ENCODE measurements at places on chromosomes 7 and 10.

GRCh38 chr7:14899030-14899429 lies 3.5 kb downstream of the DGKB start:
- no peak for DNase-seq

GRCh38 chr10:28505359-28505959 lies 27.5 kb upstream of the WAC start:
- no peak for DNase-seq

DNA sequence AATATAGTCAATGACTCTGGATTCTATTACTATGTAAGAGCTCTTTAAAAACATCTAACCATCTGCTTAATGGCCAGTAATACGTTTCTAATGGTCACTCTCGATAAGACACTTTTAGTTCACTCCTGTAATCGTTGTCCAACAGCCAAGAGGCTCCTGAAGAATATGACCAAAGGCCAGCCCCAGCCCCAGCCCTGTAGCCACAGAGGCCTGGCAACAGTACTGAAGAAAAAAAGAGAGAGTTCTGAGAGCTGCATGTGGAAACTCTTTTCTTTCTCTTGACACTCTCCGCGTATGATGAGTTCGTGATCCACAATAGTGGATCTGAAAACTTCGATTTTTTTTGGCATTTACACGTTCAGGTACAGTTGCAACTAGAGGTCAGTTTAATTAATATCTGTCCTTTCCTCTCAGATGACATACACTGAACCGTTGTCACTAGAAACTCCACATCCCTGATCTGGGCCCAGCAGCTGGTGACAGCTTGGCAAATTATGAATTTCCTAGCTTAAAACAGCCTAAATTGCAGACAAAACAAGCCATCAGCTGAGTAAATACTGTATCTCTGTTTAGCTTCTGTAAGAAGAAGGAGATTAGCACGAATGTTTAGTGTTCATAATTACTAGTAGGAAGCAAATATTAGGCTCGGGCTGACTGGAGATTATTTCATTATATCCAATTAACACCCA lies 456.7 kb downstream of the LRMDA start:
- no peak for DNase-seq

DNA sequence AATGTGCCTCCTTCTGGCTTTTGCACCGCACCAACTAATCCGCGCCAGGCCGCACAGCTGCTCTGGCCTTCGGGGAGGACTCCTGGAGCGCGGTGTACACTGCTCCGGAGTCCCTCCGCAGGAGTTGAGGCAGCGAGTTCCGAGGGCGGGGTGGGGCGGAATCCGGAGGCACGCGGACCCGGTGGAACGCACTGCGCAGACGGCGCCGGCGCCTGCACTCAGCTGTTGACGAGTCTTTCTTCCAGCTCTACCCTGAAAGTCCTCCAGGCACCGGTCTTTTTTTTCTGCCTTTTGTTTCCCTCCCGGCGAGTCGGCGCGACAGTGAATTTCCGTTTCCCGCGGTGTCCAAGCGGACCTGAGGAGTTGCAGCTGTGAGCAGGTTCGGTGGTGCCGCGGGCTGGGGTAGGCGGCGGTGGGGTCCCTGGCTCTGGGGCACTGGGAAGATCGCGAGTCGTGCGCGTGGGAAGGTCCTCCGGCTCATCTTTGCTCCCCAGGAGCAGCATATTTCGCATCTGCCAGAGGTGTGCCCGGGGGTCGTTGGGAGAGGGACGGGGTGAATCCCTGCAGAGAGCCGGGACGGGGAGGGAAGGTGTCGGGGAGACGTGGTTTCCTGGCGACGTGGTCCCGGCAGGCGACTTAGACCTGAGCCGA lies 44.1 kb downstream of the SFTPD start:
- peak; percentile 80 for DNase-seq

DNA sequence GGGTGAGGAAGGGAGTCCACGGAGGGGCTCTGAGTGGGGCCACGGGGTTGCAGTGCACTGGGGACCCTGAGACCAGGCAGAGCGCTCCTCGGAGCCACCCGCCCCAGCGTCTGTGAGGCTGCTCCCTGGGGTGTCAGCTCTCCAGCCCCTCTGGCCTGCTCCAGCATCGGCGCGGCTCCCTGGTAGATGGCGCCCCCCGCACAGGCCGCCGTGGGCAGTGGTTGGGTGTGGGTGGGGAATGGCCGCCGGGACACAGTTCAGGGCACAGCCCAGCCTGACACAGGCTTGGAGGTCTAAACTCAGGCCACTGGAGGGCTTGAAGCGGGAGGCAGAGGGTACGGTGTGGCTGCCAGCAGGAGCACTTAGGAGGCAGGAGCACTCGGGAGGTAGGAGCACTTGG lies 222.6 kb upstream of the PPP2R2D start:
- no peak for DNase-seq

- peak; percentile 54 for DNase-seq
Measured at GRCh38 chr10:74156919-74157289, 5.9 kb downstream of the ADK start.

DNA sequence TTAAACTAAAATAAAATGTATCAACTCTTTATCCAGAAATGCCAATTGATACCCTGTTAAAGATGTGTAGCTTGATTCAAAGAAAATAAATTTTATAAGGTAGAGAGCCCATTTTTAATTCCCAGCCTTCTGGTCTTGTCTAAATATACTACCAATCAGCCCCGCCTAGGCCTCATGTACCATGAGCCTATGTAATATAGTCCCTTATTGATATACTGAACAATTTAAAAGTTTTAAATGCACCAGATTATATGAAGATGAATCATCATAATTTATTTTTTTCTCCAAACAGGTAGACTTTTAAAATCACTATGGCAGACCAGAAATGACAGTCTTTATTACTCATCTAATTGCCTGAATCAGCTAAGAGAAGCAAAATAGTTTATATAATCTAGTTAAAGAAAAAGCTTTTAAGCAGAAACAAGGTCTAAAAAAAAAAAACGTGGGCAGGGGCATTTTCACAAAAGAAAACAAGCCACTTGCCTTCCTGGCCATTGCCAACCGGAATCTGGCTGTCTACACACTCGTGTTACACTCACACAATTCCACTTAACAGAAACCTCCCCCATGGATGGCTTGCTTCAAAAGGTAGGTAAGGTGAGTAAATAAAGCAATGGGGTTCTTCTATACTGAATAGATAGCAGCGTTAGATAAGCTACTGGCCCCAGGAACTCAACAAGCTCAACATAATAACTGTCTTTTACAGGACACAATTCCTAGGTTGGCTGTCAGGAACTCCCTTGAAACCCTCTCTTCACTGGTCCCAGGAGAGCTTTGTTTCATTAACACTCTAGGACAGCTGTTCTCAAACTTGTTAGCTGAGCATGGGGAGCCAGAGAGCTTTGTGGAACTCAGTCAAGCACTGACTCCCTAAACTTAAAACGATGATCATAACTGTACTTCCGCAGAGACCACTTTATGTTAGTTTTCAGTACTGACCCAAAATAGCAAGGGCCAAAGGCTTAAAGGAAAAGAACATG lies 37.2 kb downstream of the RAPGEF5 start:
- DNase-seq: no peak

- DNase-seq: peak; percentile 50
Measured at GRCh38 chr10:69061305-69062161, 26.4 kb upstream of the SRGN start.

GRCh38 chr10:132175907-132176581 lies 10.7 kb upstream of the DPYSL4 start:
- DNase-seq: no peak

DNA sequence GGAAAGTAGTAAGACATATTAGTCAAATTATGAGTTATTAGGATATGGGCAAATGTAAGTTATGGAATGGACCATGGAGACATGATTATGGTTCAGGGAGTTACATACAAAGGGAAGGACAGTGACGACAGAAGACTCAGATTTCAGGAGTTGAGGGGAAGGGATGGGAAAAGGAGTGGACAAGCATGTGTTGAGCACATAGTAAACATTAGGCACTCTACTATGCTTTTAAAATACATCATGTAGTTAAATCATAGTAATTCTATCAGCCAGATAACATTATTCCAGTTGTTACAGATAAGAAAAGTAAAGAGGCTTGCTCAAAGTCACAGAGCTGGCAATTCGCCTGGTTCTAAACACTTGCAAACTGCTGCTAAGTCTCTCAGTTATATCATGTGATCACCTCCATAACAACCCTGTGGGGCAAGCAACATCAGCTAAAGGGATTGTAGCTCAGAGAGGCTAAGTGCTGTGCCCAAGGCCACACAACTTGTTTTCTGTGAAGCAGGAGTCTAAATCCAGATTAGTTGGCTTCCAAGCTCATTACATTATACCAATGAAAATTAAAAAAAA lies 115.2 kb upstream of the MDFIC start:
- no peak for DNase-seq

GRCh38 chr10:98302741-98303365 lies 34.9 kb upstream of the LOXL4 start:
- no peak for DNase-seq

GRCh38 chr10:112303528-112303927 lies 20.3 kb downstream of the TECTB start:
- DNase-seq: no peak

- no peak for DNase-seq
Measured at GRCh38 chr10:15714847-15715246, 4.9 kb downstream of the ITGA8 start.

- DNase-seq: no peak
Measured at GRCh38 chr7:24381894-24382505, 98.0 kb downstream of the NPY start.

GRCh38 chr10:128298587-128298986 lies 172.4 kb upstream of the MKI67 start:
- DNase-seq: no peak

DNA sequence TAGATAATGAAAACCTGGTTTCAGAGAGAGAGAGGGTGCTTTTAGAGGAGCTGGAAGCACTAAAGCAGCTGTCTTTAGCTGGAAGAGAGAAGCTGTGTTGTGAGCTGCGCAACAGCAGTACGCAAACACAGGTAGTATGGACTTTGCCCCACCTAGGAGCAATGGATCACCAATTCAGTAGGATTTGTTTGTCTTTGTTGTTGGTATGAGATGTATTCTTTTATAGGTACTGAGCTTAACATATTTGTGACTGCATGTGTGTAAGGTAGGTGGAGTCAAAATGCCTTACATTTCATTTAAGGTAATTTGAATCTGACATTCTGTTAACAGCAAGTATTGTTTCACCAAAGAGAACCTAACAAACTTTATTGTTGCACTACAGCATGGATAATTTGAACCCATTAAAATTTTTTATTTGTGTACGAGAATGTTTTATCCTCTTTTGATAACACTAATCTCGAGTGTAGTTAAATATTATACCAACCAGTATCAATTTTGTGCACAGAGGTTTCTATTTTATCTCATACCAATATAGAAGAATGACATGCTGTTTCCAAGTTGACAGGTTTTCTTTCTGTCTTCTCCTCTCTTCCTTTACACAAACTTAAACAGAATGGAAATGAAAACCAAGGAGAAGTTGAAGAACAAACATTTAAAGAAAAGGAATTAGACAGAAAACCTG lies 92.1 kb downstream of the CYP51A1 start:
- DNase-seq: no peak

DNA sequence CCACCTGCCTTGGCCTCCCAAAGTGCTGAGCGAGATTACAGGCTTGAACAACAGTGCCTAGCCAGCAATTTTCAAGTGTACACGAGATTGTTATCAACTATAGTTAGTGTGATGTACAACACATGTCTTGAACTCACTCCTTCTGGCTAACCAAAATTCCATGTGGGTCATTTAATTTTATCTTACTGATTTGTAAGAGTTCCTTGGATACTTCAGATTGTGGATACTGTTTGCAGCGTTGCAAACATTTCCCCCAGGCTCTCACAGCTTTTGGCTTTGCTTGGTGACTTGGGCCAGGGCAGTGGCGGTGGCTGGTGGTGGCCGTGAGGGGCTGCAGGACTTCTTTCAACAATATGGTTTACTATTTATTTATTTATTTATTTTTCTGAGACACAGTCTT lies 8.5 kb upstream of the TMEM270 start:
- DNase-seq: no peak

GRCh38 chr7:7183061-7183837 lies 905 bp downstream of the C1GALT1 start:
- peak; percentile 50 for DNase-seq

- DNase-seq: no peak
Measured at GRCh38 chr10:7945034-7945433, 109.5 kb upstream of the GATA3 start.

DNA sequence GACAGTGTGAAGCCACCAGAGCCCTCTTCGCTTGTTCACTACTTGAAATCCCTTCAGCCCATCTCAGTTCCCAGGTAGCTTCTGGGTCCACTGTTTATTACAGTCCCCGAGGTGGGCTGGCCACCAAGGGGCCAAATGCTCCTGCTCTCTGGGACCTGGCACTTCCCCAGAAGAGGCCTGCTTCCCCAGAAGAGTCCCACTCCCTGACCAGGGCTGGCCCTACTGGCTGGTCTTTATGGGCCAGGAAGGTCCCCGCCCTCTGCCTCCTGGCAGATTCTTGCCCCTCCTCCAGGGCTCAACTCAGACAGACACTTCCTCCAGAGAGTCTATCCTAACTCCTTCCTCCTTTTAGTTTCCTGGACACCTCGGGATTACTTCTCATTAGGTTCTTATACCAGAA lies 70.7 kb upstream of the LRRC18 start:
- no peak for DNase-seq

DNA sequence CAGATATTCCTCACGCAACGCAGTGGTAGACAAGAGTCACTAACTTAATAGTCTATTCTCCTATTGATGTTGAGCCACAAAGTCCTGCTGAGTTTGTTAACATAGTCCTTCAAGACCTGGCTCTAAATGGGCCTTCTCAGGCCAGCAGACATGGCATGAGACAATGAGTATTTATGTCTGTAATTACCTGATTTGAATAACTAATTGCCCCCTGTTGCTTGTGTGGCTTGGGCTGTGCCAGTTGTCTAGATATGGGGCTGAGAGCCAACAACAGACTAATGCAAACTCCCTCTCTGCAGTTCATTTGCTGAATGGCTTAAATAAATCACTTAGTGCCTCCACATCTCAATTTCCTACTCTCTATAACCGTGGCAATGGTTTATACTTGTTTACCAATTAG lies 65.5 kb upstream of the VWC2 start:
- no peak for DNase-seq

DNA sequence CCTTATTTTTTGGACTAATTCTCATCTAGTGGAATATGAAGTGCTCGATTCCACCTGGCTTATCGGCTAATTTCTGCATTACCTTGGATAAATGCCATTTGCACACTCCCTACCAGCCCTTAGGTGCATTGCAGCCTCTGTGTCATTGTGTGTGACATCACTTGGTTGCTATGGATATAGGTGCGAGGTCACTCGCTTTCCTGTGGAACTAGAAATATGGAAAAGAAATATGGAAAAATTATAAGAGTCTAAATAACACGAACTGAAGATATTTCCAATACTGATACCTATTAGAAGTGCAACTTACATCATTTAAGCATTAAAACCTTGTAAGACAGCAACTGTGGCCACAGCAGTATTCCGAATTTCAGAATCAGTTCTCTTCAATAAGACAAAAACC lies 2.0 kb downstream of the YWHAG start:
- no peak for DNase-seq

GRCh38 chr10:127880557-127880956 lies 12.2 kb downstream of the CLRN3 start:
- DNase-seq: peak; percentile 33

Data from femur (tissue), 1 donor.